ENCODE measurements at places on chromosomes 3 and 15.

- DNase-seq: peak; percentile 63
These were observed 778 bp downstream of the MTMR10 start for GRCh38 chr15:30990446-30991254.

GRCh38 chr15:62306851-62307504 is 141.9 kb upstream of the C2CD4B start:
- DNase-seq: peak; percentile 2

GRCh38 chr3:37641556-37641955 is 220.1 kb upstream of the CTDSPL start:
- no peak for DNase-seq

- DNase-seq: no peak
These were observed 9.8 kb upstream of the COLQ start for GRCh38 chr3:15531346-15531745.

GRCh38 chr3:156360963-156361362 is 194.0 kb downstream of the SSR3 start:
- DNase-seq: no peak

- DNase-seq: no peak
These were observed 116.3 kb downstream of the MEX3B start for GRCh38 chr15:81929557-81929956.

DNA sequence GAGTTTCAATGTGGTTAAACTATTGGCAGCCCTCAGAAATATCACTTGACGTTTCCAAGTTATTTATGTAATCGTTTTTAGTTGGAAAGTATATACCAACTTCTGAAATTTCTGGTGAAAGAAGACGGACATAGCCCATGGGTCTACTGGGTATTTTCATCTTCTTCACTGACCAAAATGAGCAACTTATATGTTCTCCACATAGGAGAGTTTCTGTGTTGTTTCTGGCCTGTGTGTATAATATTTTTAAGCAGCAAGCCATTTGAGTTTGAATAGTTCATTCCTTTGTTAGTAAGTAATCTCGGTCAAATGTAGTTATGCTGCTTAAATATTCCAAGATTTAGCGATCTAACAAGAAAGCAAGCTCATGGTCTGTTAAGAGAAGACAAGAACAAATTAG is 57.3 kb downstream of the ADAMTSL3 start:
- DNase-seq: no peak

DNA sequence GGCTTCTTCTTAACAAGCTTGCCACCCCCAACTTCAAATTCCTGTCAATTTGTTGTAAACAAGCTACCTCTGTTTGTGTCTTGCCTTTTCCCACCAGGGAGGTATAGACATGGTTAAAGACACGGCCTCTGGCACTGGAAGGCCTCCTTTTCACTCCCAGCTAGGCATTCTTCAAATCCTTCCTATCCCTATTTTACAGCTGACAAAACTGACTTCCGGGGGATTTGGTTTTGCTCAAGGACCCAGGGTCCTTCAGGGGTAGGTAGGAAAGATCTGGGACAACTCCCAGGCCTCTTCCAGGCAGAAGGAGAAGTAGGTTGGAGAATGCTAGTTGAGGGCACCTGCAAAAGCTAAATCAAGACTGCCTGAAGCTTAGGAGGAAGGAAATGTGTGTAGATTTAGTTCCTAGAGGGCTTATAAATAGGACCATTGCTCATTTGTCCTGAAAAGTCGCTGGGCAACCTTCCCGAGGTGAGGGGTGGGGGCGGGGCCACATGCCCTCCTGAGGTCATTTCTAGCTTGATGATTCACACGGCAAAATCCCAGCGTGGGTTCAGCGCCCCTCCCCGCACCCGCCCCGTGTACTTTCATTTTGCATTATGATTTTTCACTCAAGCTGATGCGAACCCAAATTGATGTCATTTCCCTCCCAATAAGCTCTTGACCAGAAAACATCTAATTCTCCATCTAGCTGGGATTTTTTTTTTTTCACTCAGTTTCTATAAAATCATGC is 365.5 kb downstream of the SHQ1 start:
- DNase-seq: peak; percentile 95

GRCh38 chr3:45462522-45463265 is 74.3 kb downstream of the LARS2 start:
- DNase-seq: no peak

- DNase-seq: no peak
These were observed 175.0 kb downstream of the FAM43A start for GRCh38 chr3:194860725-194861124.

- no peak for DNase-seq
These were observed 143.8 kb downstream of the GMNC start for GRCh38 chr3:190718671-190719070.

DNA sequence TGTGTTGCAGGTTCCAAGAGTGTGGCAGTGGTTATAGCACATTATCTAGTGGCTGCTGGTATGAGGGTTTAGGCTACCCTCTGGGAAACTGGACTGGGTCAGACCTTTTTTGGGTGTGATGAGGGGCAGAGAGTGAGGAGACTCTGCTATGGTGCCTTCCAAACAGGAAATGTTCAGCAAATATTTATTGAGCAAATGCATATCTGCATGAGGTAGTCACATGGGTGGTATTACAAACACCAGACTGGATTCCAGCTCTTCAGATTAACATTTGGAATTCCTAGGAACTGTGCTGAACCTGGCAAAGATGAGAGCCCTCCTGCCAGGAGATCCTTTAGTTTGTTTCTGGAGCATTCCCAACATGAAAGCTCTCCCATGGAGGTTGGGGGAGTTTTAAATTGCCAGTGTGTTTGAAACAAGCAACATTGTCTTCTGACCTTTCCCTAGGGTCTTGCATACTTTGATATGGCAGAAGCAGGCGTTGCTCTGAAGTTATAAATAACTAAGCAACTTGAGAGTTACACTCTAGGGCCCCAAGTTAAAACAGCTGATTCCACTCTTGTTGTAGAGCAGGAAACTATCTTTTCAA is 341.2 kb upstream of the C2CD4B start:
- no peak for DNase-seq

GRCh38 chr3:107705046-107705445 is 182.3 kb downstream of the BBX start:
- DNase-seq: no peak

- DNase-seq: peak; percentile 33
These were observed 71.7 kb downstream of the TMCO5A start for GRCh38 chr15:38005953-38006808.

DNA sequence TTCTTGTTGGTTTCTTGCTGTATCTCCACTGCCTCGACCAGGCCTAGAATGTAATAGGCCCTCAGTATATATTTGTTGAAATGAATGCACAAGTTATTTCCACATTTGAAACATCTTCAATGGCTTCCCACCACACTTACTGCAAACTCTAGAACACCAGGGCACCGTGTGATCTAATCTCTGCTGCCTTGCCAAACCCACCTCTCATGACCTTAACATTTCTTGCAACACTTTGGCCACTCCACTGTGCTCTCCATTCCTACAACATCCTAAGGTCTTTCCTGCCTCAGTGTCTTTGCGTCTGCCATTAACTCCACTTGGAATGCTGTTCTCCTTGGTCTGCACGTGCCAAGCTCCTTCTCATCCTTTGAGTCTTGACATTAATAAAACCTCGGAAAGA is 14.1 kb downstream of the FRMD4B start:
- DNase-seq: no peak

DNA sequence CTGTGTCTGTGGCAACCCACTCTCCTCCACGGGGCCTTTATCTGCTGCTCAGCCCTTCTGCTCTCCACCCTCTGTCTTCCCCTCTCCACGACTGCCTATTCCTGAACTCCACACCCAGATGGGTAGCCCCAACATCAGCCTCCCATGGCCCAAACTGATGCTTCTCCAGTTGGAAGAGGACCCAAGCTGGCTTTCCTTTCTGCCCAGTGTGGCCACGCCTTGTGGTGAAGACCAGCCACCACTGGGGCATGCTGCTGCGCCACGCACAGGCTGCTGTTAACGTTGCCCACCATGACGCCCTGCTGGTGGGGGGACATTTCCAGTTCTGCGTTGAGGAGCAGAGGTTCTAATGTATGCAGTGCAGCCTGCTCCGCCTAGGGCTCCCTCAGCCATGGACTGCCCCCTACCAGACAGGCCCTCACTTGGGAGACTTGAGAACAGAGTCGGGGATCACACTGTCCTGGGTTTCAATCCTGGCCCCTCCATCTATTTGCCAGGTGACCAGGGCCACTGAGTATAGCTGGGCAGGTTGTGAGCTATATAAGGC is 26.9 kb downstream of the CFAP100 start:
- no peak for DNase-seq

- no peak for DNase-seq
These were observed 47.0 kb downstream of the MYO9A start for GRCh38 chr15:72070817-72071447.

GRCh38 chr3:66572938-66573710 is 72.3 kb upstream of the LRIG1 start:
- DNase-seq: no peak

GRCh38 chr3:102676424-102676823 is 241.6 kb downstream of the ZPLD1 start:
- no peak for DNase-seq

- DNase-seq: peak; percentile 79
These were observed 39.7 kb downstream of the GLDN start for GRCh38 chr15:51380999-51381806.

- DNase-seq: no peak
These were observed 40.5 kb downstream of the TRAT1 start for GRCh38 chr3:108862865-108863798.

- no peak for DNase-seq
These were observed 20.3 kb downstream of the NIT2 start for GRCh38 chr3:100354850-100355249.

- DNase-seq: no peak
These were observed 119.3 kb upstream of the BFSP2 start for GRCh38 chr3:133280586-133280985.

DNA sequence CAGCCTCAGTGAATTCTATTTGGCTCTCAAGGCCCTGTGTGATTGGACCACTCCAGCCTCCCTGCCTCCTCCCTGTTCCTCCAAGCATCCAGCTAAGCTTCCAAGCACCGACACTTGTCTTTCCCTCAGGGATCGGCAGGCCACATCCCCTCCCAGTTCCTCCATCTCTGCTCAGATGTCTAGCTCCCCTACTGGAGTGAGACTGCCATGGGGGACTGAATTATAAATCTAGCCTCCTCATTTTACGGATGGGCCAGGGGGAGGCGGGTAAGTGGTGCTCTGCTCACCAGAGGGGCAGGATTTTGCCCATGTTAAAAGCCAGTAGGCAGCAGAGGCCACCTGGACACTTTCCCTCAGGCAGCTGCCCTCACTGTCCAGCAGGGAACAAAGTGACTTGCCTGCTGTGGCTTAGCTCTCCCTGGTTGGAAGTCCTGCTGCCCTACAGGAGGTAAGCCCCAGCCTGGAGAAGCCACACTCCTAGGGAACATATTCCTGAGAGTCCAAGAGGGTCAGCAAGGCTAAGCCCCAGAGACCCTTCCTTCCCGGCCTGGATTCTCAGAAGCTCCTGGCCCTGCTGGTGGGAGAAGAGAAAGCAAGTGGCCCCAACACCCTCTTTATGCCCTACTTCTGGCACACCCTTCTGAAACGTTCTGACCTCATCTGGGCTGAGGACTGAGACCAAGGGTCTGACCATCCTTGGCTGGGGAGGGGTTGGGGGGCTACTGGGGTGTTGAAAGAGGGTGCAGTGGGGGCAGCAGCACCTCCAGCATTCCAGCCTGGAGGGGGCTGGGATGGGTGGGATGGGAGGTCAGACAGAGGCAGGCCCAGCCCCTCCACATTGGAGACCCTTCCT is 9.1 kb upstream of the HHATL start:
- no peak for DNase-seq

DNA sequence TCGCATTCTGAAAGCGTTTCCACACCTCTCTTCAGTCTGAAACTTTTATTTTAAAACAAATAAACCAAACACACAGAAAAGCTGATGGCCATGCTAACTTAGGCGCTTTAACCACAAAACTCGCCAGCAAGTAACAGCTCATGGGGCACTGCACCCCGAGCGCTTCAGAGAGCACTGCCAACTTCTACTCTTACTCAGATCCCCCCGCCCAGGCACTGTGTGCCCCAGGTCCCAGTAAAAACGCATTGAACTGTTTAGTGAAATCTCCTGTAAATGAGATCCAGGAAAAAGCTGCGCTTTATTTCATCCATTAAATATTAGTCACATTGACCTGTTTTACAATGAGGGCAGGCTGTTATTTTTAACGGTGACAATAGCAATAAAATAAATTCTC is 99.7 kb downstream of the LRIG1 start:
- no peak for DNase-seq

DNA sequence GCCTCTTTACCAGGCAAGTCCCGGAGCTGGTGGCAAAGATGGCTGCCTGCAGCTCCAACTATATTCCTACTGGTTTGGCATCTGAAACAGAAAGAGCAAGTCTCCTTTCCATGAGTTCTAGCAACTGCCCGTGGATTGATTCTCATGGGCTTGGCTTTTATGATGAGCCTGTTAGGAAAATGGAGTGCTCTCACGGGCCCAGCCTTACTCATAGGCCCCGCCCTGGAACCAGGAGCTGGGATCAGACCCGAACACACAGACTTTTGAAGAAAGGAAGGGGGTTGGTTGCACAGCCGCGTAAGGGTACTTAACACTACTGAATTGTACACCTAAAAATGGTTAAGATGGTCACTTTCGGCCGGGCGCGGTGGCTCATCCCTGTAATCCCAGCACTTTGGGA is 2.9 kb downstream of the NRROS start:
- no peak for DNase-seq

- DNase-seq: no peak
These were observed 458.1 kb downstream of the TBL1XR1 start for GRCh38 chr3:176739159-176739558.

- no peak for DNase-seq
These were observed 186.7 kb downstream of the NLGN1 start for GRCh38 chr3:173584093-173584837.

DNA sequence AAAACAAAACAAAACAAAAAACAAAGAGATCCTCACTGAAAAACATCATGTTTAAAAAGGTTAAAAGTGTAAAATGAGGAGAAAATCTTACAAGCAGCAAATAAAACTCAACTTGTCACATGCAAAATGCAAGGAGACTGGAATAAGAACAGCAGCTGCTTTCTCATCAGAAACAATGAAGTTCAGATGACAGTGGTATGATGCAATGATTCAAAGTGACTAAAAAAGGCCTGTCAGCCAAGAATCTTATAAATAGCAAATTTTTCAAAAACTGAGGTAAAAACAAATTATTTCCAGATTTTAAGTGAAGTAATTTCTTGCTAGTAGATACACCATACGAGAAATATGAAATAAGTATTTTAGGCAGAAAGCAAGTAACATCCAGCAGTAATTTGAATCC is 68.6 kb upstream of the EPHA3 start:
- DNase-seq: no peak

DNA sequence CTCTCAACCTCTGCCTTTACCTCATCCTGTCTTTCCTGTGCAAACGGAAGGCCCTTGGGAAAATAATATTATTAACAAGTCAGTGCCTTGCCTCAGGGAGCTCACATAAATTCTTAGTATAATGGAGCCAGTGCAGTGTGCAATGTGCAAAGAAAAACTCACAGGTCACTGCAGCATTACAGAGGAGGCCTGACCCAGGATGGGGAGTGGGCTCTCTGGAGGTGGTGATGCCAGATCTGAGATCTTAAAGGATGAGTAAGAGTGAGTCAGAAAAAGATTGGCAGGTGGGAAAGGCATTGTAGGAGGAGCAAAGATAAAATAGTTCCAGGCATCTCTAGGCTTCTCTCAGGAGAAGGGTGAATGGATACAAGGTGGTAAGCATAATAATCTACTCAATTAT is 185.6 kb upstream of the ADAMTS9 start:
- no peak for DNase-seq

GRCh38 chr15:33096134-33096533 is 98.4 kb downstream of the FMN1 start:
- no peak for DNase-seq

Data from CD14-positive monocyte (primary cell).